ENCODE measurements at places on chromosomes 1 and 21.

DNA sequence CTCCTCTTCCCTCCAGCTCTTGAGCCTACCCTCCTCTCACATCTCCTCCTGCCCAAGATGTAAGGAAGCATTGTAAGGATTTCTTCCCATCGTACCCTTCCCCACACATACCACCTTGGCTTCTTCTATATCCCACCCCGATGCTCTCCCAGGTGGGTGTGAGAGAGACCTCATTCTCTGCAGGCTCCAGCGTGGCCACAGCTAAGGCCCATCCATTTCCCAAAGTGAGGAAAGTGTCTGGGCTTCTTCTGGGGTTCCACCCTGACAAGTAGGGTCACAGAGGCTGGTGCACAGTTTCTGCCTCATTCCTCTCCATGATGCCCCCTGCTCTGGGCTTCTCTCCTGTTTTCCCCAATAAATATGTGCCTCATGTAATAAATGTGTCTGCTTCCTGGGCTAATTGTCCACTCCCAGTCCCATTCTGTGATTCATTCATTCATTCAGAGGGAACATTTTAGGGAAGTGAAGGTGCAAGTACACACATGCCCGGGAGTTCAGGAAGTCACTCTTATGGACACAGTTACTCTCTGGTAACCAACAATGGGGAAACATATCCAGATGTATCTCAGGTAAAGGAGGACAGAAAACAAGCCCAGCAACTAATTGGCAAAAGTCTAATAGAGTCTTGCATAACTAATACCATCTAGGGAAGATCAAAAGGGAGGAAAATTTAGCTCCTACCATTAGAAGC lies 1.9 kb downstream of the SPRR4 start:
- peak; percentile 67 for DNase-seq

GRCh38 chr1:185869590-185869989 lies 135.4 kb downstream of the HMCN1 start:
- DNase-seq, result no peak

- DNase-seq, result no peak
Observed at GRCh38 chr1:180757657-180758056, 125.8 kb downstream of the XPR1 start.

DNA sequence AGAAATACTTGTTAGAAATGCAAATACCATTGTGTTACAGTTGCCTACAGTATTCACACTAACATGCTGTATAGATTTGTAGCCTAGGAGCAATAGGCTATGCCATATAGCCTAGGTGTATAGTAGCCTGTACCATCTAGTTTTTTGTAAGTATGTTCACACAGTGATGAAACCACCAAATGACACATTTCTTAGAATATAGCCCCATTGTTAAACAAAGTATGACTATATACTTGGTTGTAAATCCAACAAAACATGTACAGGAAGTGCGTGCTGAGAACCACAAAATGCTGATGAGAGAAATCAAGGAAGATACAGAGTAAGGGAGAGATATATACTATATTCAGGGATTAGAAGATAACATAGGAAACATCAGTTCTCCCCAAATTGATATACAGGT lies 92.2 kb downstream of the POU2F1 start:
- no peak for DNase-seq

GRCh38 chr1:178531887-178532286 lies 19.0 kb downstream of the TEX35 start:
- peak; percentile 86 for DNase-seq

GRCh38 chr1:18877282-18877681 lies 17.8 kb upstream of the TAS1R2 start:
- DNase-seq, result no peak

DNA sequence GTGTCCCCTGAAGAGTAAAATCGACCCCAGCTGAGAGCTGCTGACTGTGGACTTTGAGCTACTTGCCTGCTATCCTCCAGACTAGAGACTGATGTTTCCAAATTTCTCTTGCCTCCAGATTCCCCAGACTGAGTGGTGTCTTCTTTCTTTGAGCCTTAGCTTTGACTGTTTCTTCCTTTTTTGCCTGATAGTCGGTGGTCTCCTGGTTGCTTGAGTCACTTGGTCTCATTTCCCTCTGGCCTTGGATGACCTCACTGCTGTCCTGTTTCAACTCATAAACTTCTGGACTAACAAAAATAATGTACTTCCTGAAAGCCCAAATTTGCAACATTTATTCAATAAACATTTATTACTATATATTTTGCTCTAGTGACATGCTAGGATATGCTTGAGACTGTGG lies 52.9 kb upstream of the DIPK1A start:
- no peak for DNase-seq

DNA sequence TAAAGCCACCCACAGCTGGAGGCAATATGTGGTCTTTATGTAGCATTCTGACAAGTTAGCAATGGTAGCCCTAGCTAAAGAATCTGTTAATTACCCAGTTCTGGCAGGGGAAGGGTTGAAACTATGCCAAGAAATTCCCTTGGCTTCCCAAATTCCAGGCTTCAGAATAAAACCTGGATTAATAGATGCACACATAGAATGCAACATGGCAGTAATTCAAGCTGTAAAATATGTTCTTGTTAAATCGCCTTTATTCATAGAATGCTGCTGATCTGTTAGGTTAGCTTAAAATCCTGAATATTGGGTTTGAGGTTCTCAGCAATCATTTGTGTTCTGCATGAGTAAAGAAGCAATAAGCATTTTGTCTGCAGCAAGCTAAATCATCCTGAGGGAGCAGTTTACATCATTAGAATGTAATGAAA lies 80.1 kb downstream of the ZNF326 start:
- DNase-seq, result no peak

DNA sequence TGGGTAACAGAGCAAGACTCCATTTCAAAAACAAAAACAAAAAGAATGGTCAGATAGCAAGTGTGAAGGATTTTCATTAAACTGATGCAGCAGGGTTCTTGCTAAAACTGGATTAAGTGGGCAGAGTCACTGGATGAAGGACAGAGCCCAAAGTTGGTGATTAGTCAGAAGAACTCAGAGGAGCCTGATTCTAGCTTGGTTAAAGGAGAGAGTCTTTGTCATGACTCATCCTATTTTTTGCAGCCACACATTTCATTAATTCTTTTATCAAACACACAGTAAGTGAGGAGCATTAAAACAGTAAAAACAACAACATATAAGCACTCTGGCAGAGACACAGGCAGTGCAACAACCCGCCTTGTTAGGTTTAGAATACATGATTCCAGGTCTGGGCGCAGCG lies 56.0 kb upstream of the EDARADD start:
- DNase-seq, result no peak

DNA sequence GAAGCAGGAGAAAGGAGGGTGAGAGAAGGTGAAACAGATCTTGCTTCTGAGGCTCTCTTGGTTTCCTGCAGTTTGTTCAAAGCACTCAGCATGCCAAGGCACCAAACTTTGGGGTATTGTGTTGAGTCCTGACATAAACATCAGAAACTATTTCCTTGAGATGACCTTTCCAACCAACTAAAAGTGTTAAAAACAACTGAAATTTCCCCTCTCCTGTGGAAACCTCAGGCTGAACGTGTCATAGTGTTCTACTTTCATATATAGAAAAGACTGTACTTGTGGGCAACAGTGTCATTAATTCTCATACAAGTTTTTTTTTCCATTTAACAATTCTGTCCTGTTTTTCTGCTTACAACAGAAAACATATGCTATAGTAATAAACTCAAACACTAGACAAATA lies 6.3 kb upstream of the LYST start:
- no peak for DNase-seq

DNA sequence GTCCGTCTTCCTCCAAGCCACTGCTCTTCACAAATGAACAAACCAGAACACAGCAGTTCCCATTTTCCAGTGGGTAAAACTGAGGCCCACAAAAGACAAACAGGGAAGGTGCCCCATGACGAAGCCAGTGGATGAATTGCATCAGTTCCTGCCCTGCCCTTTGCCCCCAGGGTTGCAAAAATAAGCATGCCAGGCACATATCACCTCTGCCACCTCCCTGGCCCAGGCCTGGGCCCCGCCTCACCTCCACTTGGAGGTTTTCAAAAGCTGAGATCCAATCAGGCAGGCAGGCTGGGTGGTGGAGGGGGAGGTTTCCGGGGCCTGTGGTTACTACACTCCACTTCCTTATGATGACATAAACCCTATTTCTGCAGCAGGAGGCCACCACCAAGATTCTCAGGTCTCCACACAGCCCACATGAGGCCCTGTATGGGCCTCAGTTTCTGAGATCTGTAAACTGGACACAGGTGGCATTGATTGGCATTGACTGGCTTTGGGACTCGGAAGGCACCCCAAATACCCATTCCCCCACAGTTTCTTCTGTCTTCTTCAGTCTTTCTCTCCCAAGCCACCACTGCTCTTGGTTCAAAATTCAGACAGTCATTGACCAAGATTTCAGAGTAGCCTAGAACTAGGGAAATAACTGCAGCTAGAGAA lies 4.1 kb downstream of the KIF21B start:
- no peak for DNase-seq

GRCh38 chr1:6490181-6491080 lies 1.0 kb downstream of the PLEKHG5 start:
- DNase-seq, result no peak

GRCh38 chr1:200895801-200896530 lies 1.3 kb downstream of the INAVA start:
- DNase-seq, result no peak

DNA sequence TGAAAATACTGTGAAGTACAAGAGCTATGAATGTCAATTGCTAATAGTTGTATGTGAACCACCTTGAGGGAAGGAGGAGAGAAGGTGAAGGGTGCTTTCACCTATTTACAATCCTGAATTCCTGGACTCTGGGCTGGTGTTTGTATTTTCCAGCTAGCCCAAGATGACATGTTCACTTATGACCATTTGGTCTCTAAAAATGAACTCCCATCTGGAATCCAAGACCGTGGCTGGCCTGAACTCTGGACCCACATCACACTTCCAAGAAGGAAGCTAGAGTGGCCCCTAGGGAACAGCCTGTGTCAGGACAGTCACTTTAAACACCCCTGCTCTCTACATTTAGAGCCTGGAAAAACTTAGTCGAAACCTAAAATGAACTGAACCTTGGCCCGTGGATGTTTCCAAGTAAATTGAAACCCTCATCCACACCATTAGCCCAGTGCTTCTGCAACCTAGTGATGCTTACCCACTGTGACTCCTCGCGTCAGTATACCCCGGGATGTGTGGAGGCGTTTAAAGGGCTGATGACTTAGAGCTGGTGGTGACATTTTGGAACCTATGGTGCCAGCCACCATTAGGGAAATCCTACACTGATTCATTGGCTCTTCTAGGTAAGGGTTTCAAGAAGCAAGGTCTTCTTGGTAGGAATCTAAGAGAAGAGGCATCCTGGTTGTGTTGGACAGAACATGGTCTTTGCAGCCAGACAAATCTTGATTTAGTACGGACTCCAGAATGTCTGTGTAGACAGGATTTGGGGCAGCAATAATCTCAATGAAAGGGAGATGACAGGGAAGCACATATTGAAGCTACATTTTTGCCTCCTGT lies 171.5 kb upstream of the IRF2BP2 start:
- no peak for DNase-seq

GRCh38 chr1:87575528-87575927 lies 246.8 kb downstream of the LMO4 start:
- no peak for DNase-seq

- no peak for DNase-seq
Observed at GRCh38 chr1:172449585-172450523, 6.0 kb upstream of the PIGC start.

DNA sequence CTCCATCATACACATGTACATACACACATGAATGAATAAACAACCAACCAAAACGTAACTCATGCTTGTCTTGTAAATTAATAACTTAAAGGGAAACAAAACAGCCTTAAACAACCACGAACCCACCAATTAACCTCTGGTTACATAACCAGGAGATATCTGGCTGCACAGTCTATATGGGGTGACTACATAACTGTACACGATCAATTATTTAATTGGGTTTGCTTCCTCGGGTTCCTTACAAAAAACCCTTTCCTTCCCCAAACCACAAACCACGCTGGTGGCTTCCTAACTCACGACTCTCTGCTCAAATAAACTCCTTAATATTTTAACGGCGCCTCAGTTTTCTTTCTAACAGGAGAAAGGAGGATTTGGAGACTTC lies 744 bp downstream of the ZNF670 start:
- DNase-seq, result no peak

DNA sequence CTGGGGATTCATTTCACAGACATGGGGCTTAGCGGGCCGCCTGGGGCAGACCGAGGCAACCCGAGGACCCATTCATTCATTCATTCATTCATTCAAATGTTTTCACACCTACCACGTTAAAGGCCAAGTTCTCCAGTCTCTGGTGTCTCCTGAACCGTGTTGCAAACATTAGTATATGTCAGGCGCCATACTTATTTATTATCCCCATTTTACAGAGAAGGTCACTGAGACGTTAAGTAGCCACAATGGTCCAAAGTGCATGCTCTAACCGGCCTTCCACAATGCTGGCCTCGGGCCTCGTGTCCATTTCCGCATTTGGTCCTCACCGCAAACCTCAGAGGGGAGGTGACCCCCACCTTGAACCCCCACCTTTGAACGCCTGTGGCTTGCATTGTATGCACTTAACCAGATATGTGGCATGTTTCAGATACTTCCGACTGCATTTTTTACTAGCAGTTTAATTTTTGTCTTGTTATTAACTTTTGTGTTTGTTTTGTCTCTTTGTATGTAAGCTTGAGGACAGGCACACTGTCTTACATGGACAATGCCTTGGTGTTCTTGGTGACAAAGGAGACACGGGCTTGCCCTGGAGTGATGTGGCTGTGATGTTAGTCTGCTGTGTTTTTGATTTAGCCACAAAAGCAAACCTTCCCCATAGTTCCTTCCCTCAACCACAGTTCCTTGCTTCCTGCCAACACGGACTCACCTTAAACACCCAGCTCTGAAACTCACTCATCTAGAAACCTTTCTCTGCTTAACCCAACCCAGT lies 1.2 kb upstream of the IFFO2 start:
- no peak for DNase-seq

DNA sequence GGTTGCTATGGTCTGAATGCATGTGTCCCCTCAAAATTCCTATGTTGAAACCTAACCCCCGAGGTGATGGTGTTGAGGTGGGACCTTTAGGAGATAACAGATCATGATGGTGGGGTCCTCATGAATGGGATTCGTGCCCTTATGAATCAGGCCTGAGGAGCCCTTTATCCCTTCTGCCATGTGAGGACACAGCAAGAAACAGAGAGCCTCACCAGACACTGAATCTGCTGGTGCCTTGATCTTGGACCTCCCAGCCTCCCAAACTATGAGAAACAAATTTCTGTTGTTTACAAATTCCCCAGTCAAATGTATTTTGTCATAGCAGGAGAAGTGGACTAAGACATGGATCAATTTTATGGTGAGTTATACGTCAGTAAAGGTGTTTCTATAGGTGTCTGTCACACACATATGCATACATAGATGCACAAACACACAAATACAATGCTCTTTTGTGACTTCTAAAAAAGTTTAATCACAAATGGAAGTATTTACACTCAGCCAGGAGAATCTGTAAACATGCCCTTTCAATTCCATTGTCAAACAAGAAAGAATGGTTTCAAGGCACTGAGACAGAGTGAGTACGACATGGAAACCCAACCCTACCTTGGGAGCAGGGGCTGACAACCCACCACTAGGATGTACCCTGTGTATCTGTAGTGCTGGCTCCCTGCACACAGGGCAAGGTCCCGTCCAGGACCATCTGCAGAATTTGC lies 5.5 kb upstream of the ETS2 start:
- no peak for DNase-seq

All from vagina (tissue), 2 donors.